ENCODE measurements at places on chromosomes 16 and 17. TPM values are rescaled to one million over a fixed set of nuclear protein-coding genes. Genes with fewer than 3 reads are reported as not detected.

PRMT7 gene
- 30.0 TPM for total RNA-seq

BCAR1 gene
- total RNA-seq = 61.7 TPM

KRTAP3-2 gene
- total RNA-seq = not detected

SRCIN1 gene
- total RNA-seq = 2.1 TPM

ARHGDIG gene
- total RNA-seq = 1.3 TPM

LGALS9B gene
- not detected for total RNA-seq

GJC1 gene
- 22.8 TPM for total RNA-seq

SPIRE2 gene
- 9.5 TPM for total RNA-seq

FOXN1 gene
- total RNA-seq = 0.35 TPM

C17orf113 gene
- 0.72 TPM for total RNA-seq

OTOP3 gene
- total RNA-seq = not detected

TERB1 gene
- 0.26 TPM for total RNA-seq

MEFV gene
- total RNA-seq = 8.3 TPM

EXOC3L1 gene
- total RNA-seq = 17.1 TPM

TNRC6A gene
- total RNA-seq = 46.5 TPM

PIK3R6 gene
- 2.7 TPM for total RNA-seq

SGCA gene
- total RNA-seq = 27.8 TPM

SEC14L5 gene
- total RNA-seq = 0.52 TPM

TM4SF5 gene
- total RNA-seq = not detected

AXIN1 gene
- 28.9 TPM for total RNA-seq

PLA2G10 gene
- 6.6 TPM for total RNA-seq

AATF gene
- 42.8 TPM for total RNA-seq

CLEC19A gene
- total RNA-seq = 0.17 TPM

DRC3 gene
- total RNA-seq = 3.3 TPM

PRRT2 gene
- total RNA-seq = 2.7 TPM
